ENCODE measurements at places on chromosomes 16 and 17.

DNA sequence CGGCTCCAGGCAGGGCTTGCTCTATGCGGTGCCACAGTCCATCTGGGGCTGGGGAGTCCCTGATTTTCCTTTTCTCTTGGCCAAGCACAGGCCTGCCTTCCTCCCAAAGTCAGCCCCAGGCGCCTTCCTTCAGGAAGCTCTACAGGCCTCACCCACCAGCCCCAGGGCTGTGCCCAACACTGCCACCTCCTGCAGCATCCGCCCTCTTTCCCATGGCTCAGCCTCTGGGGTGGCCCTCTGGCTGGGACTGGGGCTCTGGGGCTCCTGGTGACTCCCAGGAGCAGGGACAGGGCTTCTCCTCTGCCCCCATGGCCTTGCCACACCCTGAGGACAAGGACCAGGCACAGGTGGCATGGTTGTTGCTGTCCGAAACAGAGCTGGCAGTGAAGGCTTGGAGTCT lies 817 bp downstream of the ITGB4 start:
- no peak for DNase-seq

- no peak for DNase-seq
These were observed 28.9 kb downstream of the FAM20A start for GRCh38 chr17:68572138-68572842.

DNA sequence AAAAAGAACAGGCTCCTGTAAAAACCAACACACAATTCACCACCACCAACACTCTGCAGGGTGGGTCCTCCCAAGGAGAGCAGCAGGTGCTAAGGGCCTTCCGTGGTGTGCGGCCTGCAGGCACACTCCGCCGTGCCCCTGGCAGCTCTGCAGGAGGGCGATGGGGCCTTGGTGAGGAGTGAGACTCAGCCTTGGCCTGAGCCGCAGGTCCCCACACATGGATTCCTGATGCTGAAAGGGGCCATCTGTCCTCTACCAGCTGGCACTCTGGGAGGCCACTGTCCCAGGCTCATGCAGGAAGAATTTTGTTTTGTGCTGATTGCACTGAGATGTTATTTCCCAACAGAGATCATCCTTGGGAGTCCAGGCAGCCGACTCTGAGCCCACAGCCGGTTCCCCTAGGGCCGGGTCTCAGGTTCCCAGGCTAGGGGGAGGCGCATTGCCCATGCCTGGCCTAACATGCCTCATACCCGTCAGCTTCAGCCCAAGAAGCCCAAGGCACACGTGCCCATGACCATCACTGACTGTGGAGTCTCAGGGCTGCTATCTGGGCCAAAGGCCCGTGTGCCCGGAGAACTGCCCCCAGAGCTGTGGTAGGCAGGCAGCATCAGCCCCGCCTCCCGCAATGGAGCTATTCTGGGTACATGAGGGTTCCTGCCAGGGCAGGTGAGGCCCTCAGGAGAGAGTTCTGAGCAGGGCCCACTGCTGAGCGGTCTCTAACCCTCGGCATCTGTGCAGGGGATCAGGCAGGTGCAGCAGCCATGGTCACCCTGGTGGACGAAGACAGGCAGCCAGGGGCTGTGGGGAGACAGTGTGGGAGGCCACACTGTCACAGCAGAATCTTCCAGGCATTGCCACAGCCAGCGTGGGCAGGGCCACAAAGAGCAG lies 97.9 kb upstream of the ZNF469 start:
- DNase-seq, result no peak

GRCh38 chr16:35150805-35151312 lies 1691.4 kb downstream of the TP53TG3F start:
- no peak for DNase-seq

DNA sequence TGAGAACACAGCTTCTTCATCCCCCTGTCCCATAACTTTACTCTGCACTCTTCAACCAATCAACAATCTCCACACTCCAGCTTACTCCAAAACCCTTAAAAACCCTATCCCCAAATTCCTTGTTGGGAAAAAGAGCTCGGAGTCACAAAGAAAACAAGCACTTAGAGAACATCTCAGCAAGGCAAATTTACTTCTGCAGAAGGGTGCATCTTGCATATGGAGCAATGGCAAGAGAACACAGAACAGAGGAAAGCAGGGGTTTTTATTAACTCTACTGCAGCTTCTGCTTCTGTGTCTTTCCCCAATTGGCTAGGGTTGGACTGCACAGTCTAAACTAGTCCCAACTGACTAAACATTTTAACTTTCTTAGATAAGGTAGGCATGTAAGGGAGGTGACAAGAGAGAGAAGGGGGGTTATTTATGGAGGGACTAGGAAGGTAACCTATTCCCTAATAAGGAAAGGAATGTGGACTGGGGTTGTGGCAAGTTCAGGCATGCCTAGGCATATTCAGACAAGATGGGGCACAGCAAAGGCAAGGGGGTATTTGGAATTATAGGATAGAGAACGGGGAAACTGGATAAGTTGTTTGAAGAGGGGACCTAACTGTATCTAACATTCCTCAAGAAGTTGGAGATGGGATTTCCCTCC lies 125.5 kb downstream of the CACNG3 start:
- DNase-seq, result no peak

- DNase-seq, result no peak
These were observed 354.3 kb upstream of the GOT2 start for GRCh38 chr16:59088431-59088830.

GRCh38 chr17:1986783-1987451 lies 38.2 kb downstream of the RTN4RL1 start:
- DNase-seq, result no peak

DNA sequence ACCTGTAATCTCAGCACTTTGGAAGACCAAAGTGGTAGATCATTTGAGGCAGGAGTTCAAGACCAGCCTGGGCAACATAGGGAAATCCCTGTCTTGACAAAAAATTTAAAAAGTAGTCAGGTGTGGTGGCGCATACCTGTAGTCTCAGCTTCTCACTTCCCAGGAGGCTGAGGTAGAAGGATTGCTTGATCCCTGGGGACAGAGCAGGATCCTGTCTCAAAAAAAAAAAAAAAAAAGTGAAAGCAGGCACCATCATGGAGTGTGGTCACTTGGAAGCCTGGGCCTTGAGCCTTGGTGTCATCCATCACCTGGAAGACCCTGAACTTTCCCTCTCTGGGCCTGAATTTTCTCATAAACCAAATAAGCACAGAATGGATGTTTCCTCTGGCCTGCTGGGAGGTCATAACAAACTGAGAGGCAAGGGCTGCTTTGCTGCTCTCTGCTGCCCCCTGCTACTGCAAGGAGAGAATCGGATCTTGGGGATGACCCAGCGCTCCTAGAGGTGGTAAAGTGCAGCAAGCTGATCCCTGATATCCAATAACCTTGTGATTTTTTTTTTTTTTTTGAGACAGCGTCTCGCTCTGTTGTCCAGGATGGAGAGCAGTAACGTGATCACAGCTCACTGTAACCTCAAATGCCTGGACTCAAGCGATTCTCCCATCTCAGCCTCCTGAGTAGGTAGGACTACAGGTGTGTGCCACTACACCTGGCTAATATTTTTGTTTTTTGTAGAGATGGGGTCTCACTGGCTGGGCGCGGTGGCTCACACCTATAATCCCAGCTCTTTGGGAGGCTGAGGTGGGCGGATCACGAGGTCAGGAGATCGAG lies 75.9 kb upstream of the RNU2-1 start:
- DNase-seq, result no peak

DNA sequence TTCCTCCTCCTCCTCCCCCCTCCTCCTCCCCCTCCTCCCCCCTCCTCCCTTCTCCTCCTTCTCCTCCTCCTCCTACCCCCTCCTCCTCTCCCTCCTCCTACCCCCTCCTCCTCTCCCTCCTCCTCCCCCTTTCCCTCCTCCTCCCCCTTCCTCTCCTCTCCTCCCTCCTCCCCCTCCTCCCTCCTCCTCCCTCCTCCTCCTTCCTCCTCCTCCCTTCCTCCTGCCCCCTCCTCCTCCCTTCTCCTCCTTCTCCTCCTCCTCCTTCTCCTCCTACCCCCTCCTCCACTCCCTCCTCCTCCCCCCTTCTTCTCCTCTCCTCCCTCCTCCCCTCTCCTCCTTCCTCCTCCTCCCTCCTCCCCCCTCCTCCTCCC lies 6.6 kb upstream of the PDP2 start:
- DNase-seq, result no peak

- no peak for DNase-seq
These were observed 579 bp upstream of the LRRC59 start for GRCh38 chr17:50397919-50398285.

DNA sequence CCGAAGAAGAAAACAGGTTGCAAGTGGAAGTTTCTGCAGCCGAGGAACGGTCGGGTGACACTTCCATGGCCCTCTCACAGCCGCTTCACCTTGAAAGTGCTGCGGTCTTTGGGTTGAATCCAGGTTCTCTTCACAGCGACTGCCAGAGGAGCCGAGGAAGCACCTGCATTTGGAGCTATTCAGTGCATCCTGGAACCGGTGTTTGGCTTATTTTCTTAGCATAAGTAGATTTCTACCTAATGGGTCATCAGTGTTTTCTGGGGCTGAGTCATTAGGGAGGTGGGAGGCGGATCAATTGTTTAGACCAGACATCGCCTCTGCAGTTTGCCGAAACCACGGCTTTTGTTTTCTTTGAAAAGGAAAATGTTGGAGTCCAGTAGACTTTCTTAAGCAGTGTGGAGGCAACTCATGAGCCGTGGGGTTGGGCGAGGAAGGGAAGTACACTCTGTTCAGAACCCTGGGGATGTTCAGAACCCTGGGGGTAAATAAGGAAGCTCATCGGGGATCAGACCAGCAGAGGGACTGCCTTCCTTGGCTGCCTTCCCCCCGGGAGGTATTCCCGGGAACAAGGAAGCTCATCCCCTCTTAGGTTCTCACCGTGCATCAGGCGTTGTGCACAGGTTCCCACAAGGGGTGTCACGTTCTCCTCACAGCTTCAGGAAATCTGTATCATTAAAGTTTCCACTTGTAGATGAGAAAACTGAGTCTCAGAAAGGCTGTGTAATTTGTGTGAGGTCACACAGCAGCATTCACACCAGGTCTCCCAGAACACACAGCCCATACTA lies 361.5 kb downstream of the SNX29 start:
- no peak for DNase-seq

DNA sequence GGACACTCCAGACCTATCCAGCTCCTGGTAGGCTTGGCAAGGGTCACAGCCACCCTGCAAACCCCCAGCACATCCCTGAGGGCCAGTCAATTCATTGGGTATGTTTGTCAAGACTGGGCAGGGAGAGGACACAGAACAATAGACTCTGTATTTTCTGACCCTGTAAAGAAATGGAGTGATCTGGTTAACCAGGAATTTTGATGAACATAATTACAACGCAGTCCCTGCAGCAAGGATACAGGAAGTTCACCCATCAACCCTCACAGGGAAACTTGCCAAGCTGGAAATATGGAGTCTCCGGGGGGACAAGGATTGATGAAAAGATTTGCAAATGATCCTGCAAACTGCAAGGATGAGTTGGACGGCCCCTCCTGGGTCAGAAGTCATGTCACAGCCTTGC lies 126.1 kb upstream of the RCVRN start:
- DNase-seq, result no peak
